Kidney capillary endothelial cell (primary cell): ENCODE measurements at places on chromosomes 6 and 20.

- no peak for DNase-seq
These were observed 9.1 kb upstream of the INSM1 start for GRCh38 chr20:20358801-20359200.

DNA sequence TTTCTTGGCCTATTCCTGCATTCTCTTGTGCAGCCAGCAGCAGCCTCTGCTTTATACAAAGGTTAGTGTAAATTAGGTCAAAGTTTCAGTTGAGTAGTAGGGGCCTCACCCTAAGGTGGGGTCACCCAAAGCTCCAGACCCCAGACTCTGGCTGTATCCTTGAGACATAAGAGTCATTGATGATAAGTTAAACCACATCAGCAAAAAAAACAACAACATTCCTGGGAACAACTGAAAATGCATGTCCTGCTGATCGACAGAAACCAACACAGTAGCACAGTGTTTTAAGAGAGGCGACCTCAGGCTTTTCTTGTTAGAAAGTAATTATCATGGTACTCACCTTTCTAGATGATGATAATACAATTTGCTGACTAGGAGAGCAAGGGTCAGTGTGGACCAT, 52.6 kb downstream of the TFAP2A start:
- no peak for DNase-seq

- peak; percentile 69 for DNase-seq
These were observed 4.0 kb upstream of the ZMYND8 start for GRCh38 chr20:47360297-47361056.

- DNase-seq: no peak
These were observed 16.0 kb upstream of the NKX2-2 start for GRCh38 chr20:21529863-21530262.

GRCh38 chr6:41850861-41851260, 44.3 kb downstream of the USP49 start:
- no peak for DNase-seq

GRCh38 chr6:78700991-78701390, 166.4 kb upstream of the IRAK1BP1 start:
- DNase-seq: no peak

DNA sequence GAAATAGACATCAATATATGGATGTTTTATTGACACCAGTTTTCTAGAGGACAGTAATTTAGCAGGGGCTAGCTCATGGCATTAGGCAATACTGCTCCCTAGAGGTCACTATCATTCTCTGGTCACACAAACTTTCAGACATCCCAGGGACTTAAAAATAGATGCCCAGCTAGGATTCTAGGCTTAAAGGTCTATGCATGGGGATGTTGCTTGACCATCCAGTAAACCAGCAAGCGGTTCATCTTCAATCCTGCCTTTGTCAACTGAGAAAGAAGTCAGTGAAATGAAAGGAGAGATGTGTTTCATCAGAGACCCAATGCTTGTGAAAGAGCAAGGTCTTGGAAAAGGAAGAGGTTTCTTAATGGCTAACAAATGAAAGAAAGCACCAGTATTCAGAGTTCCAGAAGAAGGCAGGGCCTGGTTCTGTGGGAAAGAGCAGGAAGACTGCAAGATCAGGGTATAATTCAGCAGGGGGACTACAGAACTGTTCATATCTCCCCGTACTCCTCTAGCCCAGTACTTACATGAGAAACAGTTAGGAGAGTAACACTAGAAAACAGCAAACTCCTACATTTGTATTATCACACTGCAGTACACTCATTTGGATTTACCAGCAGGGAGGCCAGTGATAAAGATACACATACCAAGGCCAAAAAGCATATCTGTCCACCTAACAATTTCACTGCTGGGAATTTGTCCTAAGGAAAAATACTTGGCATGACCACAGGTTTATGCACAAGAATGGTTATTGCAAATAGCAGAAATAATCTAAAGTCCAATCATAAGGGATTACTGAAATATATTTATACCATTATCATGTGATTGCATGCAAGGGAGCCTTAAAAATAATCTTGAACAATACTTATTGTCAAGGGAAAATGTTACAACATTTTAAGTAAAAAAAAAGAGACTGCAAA, 151.4 kb upstream of the LAMA2 start:
- DNase-seq: peak; percentile 60

GRCh38 chr6:37580176-37580955, 80.7 kb upstream of the CCDC167 start:
- peak; percentile 40 for DNase-seq

DNA sequence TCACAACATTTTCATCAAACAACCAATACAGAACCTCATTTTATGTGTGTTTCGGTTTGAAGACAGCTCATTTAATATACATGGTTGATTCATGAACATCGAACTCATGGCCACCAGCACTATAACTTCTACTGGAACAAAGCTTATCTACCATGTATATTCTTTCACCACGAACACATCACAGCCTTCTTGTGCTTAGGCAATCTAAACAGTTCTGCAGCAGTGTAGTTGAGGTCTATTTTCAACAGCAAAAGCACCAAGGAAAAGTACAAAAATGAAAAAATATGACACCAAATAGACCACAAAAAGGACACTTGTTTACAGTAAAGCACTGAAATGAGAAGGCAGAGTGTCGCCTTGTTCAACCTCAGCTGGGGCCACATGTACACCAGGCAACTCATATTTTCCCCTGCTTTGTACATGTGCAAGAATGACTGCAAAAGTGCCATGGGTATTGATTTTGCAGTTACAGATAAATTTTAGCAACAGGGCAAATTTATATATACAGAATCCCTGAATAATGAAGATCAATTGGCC, 25.8 kb upstream of the KCNK5 start:
- DNase-seq: no peak

DNA sequence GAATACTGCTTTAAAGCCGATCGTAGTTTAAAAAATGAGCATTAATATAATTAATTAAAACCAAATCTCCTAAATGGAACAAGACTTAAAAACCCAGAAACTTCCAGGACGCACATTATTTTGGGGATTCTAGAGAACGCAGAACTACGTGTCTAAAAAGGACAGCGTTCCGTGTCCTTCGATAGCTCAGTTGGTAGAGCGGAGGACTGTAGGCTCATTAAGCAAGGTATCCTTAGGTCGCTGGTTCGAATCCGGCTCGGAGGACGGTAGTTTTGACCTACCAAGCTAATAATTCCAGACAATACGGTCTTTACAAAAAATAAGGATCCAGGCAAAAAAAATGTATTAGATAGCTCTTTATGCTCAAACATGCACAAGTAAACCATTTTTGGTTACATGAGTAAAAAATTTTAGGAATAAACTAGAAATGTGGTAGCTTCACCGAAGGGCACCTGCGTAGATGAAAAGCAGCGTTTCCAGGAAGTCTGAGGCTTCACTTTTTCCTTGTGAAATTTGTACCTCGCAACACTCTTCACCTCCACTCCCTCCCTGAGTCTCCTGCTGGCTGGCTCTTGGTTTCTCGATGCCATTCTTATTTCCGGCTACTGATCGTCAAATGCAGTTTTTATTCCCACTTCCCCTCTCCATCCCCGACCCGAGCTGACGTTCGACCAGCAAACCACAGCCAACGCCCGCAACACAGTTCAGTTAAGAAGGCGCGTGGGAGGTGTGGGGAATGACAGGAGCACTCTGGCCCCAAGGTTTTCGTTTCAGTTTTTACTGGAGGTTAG, 19.6 kb upstream of the ABT1 start:
- peak; percentile 77 for DNase-seq

GRCh38 chr6:147132889-147133288, 71.3 kb upstream of the STXBP5 start:
- DNase-seq: no peak

- DNase-seq: no peak
These were observed 150.8 kb downstream of the OR2B2 start for GRCh38 chr6:27761391-27761790.

DNA sequence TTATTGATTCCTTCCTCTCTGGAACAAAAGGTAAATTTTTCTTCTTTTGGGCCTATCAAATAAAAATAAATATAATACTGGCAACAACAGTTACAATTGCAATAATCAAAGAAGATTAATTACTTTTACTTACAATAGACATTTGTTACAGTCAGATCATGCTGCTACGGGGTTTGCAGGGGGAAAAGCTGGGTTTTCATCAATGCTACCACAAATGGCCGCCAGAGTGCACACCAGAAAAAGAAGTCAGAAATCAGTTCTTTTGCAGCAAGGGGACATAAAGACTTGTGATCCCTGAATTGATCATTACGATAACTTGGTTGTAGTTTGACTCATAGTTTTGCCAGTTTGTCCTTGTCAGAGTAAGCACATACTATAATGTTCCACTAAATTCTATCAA, 714.5 kb upstream of the EYS start:
- no peak for DNase-seq

DNA sequence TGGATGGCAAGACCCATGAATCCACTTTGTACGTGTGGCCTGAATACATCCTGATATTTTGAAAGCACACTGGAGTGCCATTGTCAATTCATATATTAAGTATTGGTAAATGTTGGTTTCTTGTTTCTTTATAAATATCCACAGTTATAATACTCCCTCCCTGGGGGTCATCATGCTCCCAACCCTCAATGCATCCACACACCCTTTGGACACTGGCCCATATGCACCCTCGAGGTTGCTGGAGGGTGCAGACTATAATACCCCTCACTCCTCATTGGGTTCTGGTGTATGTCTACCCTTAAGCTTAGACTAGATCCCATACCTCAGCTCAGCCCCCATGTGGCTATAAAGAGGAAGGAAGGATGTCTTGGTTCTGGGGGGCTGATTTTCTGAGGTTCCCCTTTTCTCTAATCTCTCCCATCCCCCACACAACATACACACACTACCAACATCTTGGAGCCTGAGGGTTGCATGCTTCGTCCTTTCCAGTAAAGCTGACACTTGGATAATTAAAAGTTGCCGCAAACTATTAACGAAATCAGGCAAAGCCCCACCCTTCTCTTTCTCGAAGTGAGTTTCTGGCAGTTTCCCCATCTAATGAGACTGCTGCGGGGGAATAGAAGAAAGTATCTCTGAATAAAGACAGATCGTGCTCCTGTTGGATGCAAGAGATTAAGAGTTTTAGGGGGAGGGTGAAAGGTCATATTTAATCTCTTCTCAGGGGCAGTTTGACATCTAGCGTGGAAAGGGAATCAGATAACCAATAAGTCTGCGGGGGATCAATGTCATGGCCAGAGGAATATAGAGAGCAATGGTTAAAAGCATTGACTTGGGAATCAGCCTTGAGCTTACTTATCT, 7.4 kb downstream of the PIM1 start:
- DNase-seq: no peak

- no peak for DNase-seq
These were observed 43.1 kb upstream of the UNC93A start for GRCh38 chr6:167247814-167248595.

DNA sequence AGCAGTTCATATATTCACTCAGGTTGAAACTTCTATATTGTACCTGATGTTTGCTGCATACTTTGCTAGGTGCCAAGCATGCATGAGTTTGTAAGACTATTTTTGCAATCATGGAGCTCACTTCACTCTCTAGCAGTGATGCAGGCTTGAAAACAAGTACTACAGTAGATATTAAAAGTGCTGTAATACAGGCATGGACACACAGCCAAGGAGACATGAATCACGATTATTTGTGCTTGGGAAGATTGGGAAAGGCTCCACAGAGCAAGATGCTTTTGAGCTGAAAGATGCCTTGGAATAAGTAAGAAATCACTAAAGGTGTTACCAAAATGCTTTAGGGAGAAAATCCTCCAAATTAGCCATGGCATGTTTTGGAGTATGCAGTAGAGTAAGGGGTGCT, 427.4 kb downstream of the UTRN start:
- DNase-seq: no peak
